ENCODE measurements at places on chromosomes 6 and 20. TPM values are rescaled to one million over a fixed set of nuclear protein-coding genes. Genes with fewer than 3 reads are reported as not detected.

The CLPSL2 gene
- not detected for total RNA-seq

The NR2E1 gene
- not detected for total RNA-seq

The HCRTR2 gene
- total RNA-seq: not detected

The GLP1R gene
- not detected for total RNA-seq

All from activated CD4-positive, alpha-beta memory T cell treated with anti-CD3 and anti-CD28 coated beads, Interleukin-2, amount 10 ng/mL, durations not matched to agents 7 days and 5 days (primary cell).